ENCODE measurements at places on chromosomes 16 and 17.

DNA sequence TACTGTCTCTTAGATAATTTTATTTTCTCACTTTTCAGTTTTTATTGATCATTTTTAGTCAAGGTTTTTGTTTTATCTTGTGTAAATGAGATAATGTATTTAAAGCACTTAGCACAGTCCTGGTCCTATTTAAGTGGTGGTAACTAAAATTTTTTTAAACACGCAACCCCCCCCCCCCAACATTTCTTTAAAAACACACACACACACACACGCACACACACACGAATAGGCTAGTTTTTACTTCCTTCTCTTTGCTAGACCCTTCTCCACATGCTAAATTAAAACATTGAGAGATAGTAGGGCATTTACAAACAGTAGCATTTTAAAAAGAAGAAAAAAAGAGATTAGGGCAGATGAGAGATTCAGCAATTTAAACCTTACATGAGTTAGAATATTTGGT lies 5.0 kb downstream of the NFATC3 start:
- DNase-seq, result peak; percentile 36

DNA sequence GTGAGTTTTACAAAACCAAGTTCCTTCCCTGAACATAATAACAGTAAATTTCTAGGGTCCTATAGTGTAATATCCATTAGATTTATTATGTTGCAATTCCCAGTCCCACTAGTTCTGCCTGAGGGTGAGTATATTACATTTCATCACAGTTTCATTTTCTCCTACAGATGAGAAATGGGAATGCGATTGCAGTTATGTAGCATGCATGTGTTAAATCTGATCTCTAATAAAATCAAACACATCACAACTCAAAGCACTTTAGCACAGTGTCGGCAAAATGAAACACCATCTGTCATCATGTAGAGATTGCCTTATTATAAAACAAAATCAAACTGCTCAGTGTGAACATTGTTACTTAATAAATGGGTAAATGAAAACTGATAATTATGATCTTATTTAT lies 180.5 kb upstream of the TOX3 start:
- DNase-seq, result no peak

DNA sequence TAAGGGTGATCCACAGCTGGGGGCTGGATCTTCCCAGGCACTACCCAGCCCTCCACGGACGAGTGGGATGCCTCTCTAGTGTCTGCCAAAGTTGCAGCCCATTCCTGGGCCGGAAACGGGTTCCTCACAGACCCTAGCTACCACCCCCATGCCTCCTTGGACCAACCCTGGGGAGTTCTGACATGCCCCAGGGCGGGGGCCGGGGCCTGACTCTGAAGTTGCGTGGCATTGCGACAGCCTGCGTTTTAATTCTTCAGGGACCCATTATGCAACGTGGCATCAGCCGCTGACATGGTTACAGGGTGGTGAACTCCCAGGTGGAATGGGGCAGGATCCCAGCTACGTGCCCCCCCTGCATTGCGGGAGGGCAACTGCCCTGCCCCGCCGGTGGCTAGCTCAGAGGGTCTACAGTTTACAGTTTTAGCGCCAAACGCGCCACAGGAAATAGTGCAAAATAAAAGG lies 2.7 kb downstream of the CBX4 start:
- no peak for DNase-seq

DNA sequence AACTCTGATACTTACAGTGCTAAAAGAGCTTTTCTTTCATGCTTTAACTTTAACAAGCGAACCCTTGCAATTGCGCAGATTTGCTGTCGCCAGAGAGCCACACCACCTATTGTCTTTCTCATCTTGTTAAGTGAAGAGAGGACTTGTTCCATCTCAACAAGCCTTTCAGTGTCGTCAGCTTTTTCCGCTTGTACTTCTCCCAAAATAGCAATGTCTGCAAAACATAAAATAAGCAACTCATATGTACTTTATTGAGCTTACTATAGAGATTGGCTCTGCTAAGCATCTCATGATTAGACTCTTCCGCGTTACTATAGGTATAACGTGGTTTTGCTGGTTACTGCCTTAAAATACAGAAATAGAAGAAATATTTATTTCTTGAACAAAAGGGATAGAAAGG lies 51.9 kb downstream of the ABCA8 start:
- DNase-seq, result no peak

GRCh38 chr16:4958510-4959438 lies 644 bp downstream of the SEC14L5 start:
- no peak for DNase-seq
